Suppressor macrophage (primary cell): ENCODE measurements at places on chromosomes 11 and 22.

DNA sequence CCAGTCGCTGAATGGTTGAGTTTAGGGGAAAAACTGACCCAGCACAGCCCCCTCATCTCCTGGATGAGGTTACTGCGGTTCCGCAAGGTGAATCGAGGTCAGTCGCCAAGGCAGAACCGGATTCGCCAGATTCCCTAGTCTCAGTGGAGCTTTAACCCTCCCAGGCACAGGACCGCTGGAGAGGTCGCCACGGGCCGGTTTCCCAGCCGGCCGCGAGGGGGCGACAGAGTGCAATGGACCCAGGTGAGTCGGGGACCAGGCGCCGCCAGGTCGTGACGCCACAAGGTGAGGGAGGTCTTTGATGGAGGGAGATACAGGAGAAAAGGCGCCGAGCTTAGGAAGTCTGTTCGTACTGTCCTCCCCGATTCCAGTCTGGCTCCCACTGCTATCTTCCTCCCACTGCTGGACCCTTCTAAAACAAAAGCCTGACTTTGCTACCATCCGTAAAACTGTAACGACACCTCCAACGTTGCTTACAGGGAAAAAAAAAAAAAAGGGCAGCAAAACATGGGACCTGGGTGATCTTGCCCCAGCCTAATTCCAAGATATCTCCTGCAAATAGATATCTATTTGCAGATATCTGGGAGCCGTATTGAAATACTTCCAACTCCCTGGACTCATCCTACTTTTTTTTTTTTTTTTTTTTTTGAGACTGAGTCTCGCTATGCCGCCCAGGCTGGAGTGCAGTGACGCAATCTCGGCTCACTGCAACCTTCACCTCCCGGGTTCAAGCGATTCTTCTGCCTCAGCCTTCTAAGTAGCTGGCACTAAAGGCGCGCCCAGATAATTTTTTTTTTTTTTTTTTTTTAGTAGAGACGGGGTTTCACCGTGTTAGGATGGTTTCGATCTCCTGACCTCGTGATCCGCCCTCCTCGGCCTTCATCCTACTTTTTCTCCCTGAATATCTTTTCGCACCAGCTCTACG is 1.4 kb upstream of the GGA1 start:
- DNase-seq: peak; percentile 74

GRCh38 chr22:20027966-20028854 is 7.3 kb downstream of the TANGO2 start:
- DNase-seq: no peak

DNA sequence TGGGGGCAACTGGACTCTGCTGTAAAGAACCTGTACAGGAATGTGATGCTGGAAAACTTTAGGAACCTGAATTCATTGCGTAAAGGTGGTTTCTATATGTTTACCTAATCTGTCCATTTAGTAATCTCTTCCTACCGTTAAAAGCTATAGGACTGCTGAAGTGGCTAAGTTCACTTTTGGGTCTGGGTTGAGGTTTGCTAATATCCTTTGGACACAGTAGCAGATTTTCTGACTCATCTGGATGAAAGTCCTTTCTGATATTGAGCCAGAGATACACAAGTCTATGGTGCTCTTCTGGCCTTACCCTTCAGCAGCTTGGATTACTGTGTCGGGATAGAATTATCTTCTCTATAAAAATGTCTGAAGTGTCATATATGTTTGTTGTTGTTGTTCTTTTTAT is 16.9 kb downstream of the ZNF215 start:
- DNase-seq: no peak

- no peak for DNase-seq
Observed at GRCh38 chr11:931385-931784, 5.7 kb downstream of the AP2A2 start.

DNA sequence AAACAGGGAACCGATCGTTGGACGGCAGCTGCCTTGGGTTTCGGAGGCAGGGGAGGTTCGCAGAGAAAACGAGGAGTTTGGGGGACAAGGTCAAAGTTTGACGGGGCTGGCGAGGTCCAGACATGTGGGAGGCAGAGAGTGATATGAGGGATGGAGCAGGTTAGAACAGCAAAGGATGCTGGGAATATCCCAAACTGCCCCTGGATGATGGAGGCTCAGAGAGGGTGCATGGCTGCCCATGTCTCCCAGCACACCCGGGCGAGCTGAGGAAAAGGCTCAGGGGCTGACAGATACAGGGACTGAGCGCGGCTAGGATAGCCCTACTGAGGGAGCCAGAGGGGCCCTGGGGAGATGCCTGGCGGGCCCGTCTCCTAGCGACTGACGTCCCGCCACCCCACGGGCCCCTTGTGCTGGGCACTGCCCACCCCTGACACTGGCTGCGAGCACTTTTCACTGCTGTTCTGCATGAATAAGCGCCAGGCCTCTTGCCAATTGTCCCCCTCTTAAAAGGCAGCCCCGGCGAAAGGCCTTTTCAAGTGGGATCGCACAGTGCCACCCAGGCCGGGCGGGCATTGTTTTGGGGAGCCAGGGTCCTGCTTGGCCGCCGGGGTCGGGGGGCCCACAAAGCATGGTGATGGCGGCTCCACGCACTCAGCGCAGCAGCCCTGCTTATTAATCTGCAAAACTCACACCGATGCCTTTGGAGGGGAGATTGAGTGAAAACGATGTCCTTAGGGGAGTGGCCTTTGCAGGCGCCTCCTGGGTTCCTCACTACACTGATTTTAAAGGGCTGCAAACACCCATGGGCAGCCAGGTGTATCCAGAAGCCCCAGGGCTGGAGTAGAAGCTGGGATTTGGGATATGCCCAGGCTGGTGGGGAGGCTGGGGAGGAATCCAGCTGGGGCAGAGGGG is 90.0 kb upstream of the LINC01488 start:
- no peak for DNase-seq

GRCh38 chr11:95134491-95134890 is 44.8 kb downstream of the ENDOD1 start:
- DNase-seq: no peak

DNA sequence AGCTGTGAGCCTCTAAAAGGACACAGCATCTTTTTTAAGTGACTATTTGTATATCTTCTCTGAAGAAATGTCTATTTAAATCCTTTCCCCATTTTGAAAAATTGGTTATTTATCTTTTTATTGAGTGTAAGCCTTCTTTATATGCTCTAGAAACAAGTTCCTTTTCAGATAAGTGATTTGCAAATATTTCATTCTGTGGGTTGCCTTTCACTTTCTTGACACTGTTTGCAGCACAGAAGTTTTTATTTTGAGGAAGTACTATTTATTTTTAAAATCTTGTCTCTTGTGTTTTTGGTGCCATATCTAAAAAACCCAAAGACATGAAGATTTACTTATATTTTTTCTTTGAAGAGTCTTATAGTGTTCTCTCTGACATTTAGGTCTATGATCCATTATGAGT is 40.1 kb upstream of the LYVE1 start:
- peak; percentile 71 for DNase-seq

DNA sequence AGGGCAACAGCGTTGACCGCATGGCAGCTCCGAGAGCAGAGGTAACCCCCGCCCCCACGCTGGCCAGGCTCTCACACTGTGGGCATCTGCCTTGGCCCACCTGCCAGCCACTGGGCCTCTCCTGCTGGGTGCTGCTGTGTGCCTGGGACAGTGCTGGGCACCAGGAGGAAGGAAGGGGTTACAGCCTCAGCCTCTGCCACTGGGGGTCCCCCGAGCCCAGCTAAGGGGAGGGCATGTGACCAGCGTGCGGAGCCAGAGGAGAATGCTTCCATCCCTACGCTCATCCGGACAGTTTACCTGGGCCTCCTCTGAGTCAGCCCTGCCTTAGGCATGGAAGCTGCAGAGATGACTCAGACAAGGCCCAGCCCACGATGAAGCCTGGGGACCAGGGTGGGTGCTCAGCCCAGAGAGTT is 10.9 kb downstream of the NCF4 start:
- DNase-seq: no peak

GRCh38 chr11:76152741-76153570 is 53.3 kb downstream of the WNT11 start:
- DNase-seq: no peak

- no peak for DNase-seq
Observed at GRCh38 chr22:26302726-26303125, 126.3 kb upstream of the ASPHD2 start.

- no peak for DNase-seq
Observed at GRCh38 chr11:69377953-69378302, 84.0 kb downstream of the MYEOV start.
